Effector CD8-positive, alpha-beta T cell (primary cell): ENCODE measurements at places on chromosomes 6 and 20.

DNA sequence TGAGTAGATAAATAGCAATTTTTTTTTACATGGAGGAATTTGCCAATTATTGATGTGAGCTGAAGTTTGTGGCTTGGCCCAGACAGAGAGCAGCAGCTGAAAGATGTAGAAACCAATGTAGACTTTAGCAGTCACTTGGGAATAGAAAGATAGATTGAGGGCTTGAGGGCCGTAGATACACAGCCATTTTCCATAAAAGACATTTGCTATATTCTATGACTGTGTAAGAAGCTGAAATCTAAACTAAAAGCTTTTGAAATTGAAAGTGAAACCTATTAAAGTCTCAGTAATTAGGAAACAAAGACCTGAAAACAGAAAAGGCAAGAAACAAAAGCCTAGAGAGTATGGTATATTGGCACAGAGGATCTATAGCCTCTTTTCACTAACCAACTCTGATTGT lies 332.7 kb downstream of the CENPW start:
- DNase-seq = no peak

DNA sequence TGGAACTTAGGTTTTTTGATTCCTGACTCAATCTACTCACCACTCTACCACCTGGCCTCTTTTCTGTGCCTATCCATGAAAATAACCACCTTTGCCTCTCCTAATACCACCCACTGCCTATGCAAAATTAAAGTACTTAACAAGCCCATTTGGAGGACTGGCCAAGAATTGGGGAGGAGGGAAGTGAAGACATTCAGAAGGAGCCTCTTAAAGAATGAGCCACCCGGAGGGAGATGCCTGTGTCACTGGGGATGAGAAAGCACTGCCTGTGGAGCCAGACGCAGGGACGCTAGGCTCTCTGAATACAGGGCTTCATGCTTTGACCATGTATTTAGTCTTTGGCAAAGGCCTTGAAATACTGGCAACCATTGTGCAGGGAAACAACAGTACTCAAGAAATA lies 40.0 kb upstream of the MRPS10 start:
- no peak for DNase-seq

DNA sequence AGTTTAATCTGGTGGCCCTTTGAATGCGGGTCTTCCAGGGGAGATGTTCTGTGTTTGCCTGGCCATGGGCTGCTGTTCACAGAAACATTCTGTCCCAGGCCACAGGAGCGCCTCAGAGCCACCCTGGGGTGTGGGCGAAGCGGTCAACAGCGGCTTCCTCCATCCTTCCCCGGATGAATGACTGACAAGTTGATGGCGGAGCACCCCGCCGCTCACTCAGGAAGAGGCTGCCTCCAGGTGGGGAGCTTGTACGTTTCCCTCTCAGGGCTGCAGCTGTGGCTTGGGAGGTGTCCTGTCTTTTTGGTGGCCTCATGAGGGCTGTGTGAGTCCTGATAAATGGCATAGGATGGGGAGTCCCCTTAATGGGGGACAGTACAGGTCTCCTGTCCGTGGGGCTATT lies 178.4 kb downstream of the NRN1 start:
- DNase-seq = no peak

DNA sequence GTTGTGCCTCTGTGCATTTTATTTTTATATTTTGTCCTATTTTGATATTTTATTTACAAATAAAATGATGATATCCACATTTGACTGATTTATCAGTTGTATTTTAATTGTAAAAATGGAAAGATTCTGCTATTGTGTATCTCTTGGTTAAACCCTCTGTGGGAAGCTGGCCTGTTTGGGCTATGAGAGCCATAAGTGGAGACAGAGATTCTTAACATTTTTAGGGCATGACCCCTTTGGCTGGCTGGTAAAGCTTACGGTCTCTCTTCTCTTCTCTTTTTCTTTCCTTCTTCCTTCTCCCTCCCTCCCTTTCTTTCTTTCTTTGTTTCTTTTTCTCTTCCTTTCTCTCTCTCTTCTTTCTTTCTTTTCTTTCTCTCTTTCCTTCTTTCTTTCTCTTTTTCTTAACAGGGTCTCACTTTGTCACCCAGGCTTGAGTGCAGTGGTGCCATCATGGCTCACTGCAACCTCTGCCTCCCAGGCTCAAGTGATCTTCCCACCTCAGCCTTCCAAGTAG lies 172.3 kb upstream of the CDYL start:
- no peak for DNase-seq

DNA sequence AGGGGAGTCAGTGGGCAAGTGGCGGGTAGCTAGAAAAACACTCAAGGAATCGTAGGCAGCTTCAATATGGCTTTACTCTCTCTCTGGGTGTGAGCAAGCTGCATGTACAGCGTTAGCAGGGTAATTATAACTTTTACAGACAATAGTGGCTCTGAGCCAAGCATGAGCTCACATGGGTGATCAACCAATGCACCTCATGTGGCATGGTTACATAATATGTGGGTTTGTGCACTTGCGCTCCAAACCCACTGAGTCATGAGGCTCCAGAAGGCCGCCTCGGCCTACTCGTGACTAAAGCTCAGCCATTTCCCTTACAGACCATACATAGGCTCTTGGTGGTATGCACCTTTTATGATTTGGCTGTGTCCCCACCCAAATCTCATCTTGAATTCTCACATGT lies 78.4 kb upstream of the FBXL4 start:
- DNase-seq = no peak

GRCh38 chr6:157751547-157752200 lies 71.4 kb upstream of the SNX9 start:
- DNase-seq = no peak

DNA sequence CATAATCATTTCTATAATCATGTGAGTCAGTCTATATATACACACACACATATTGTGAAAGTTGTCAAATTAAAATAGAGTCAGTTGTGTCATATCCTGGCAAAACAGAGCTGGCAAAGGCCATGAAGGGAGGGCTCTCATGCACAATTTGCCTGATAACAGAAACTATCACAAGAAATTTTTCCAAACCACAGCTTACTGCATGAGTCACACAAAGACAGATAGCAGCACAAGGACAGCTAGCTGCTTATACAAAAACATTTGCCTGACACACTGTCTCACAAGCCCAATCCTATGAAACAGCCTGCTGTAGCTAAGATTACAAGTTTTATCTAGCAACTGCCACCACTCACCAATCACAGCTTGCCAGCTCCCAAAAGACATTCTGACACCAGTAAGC lies 848.5 kb upstream of the MAN1A1 start:
- DNase-seq = no peak

DNA sequence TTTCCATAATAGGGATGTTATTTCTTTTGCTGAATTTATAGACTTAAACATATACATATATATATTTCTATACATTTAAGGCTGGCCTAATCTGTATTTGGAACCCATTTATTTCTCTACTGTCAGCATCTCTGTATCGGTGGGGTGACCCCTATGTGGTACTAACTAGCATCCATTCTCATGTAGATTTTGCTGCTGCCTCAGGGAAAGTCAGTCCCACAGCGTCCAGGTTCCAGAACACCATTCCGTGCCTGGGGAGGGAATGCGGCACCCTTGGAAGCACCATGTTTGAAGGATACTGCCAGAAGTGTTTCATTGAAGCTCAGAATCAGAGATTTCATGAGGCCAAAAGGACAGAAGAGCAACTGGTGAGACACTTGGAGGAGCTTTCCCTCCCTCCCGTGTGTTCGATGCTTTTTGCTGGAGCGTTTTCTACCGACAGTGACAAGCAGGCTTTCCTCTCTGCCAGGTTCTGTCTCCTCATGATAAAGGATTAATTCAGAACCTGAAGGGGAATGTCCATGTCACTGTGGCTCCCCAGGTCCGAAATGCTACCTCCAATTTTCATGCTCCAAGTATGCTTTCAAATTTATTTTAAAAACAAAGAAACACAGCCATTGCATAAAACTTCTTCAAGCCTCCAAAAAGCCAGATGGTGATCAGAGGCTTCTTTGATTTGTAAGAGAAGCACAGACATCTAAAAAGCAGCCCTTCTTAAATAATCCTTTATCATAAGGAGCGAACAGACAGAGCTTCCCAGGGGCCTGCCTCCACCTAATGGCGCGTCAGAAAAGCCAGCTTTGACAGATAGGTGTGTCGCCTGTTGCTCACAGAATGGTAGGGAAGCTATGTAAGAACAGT lies 13.1 kb downstream of the TNFAIP3 start:
- DNase-seq = no peak

DNA sequence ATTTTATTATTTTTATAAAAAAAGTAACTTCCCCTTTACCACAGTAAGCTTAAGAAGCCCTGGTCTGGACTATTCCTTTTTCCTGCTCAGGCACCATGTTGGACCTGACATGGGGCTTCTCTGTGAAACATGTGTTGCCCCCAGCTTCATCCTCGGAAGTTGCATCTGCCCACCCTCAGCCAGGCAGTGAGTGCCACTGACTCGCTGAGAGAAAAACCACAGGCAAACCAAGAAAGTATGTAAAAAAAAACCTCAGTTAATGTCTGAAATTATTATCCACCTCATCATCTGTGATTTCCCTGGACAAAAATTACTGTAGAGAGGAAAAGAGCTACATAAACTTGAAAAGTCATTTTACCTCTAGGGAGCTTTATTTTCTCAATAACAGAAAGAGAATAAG lies 109.9 kb upstream of the MCHR2 start:
- DNase-seq = no peak

GRCh38 chr6:160348223-160349019 lies at the start of gene SLC22A3:
SLC22A3 (plus strand) TSS chr6:160348378; CDS start chr6:160348420, 42 bp downstream.
- no peak for DNase-seq

DNA sequence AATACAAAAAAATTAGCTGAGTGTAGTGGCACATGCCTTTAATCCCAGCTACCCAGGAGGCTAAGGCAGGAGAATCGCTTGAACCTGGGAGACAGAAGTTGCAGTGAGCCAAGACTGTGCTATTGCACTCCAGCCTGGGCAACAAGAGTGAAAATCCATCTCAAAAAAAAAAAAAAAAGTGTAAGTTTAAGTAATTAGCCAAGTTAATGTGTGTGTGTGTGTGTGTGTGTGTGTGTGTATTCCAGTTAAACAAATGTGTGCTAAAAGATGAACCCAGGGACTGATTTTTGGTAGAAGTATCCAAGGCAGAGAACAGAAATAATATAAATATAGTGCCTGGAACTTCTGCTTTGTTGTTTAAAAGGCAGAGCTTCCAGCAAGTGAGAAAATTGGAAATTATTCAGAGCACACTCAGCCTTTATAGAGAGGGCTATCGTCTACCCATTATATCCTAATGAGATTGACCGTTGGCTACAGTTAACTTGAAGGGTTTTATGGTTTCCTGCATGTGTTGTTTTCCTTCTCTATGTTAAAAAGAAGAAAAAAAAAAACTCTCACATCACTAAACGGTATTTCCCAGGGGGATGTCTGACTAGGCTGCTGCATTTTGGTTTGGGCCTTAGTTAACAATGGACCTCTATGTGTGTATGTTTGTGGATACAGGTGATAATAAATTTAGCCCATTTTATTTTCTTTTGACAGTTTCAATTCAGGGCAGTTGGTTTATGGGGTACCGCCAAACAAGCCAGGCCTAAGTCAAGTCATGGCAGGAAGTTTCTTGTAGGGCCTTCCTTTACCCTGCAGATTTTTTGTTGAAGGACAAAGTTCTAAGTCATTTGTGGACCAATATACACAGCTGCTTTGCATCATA lies 9.8 kb downstream of the SOX4 start:
- no peak for DNase-seq

DNA sequence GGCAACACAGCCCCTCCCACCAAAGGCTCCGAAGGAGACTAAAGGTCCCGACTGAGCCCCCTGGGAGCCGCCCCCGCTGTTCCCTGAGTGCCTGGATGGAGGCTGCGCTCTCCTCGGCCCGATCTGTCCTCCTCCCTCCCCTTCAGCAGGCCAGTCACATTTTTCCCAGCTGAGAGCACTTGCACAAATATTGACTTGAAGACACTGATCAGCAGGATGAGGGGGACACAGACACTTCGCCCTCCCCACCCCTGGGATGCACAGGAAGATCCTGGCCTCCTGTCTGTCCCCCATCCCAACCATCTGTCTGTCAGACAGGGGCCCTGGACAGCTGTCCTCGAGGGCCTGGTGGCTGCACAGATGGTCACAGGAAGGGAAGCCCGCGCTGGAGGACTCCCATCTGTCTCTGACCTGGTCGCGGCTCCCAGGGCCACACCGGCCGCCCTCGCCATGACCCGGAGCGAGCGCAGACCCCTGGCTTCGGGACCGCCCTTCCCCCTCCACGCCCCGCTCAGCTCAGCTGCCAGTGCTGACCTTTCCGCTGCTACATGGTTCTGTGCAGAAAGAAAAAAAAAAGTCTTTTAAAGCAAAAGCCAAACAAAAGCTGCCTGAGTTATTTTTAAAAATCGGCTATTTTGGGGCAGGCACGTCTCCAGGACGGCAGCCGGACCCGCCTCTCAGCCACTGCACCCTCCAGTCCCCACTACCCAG lies 11.1 kb downstream of the LAMA5 start:
- no peak for DNase-seq

DNA sequence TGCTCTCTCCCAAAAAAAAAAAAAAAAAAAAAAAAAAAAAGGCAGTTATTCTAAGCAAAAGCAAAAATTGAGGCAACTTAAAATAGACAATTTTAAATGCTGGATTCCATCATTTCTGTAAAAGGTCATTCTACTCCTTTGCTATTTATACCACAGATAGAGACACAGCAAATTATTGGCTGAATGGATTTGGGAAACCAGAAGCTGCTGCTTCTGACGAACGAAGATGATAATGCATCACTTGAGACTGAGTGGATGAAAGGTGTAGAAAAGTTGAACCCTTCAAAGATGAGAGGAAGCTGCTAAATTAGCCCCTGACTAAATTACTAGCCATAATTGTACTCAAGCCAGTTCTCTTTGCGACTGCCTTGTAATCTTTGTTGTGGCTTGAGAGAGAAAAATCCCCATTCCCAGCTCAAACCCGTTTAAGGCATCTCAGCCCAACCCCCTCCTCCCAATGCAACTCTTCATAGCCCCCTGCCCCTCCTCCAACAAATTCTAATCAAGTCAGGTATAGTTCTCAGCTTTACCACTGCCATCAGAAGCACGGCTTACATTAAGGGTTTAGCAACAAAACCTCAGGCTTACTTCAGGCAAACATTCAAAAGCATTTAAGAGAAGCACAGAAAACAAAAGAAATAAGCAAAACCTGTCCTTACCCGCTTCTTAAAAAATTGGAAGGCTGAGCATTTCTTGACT lies 1.0 kb downstream of the SGK1 start:
- DNase-seq = no peak

DNA sequence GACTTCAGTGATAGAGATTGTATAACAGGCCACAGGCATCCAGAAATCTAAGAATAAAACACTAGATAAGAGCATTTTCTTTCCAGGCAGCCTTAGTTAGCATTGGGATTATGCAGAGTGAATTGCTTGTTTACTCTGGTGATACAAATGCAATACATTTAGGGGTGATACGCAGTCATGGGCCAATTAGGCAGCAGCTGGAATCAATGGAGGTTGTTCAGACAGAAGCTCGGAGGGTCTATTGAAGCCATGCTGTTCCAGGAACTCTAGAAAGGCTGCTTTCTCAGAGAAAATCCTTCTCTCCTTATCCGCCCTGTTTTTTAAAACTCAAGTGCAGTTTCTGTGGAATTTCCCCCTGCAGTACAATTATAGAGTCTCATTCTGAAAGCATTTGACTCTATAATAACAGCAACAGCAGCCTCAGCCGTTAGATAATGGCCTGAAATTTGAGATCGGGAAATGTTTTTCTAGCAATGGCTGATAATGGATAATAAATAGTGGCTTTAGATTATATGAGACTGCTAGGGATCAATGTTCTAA lies 364.3 kb upstream of the HS3ST5 start:
- no peak for DNase-seq
